ENCODE measurements at places on chromosomes 2 and 18.

GRCh38 chr2:109352898-109353689 lies 224.1 kb downstream of the SH3RF3 start:
- DNase-seq, result no peak

DNA sequence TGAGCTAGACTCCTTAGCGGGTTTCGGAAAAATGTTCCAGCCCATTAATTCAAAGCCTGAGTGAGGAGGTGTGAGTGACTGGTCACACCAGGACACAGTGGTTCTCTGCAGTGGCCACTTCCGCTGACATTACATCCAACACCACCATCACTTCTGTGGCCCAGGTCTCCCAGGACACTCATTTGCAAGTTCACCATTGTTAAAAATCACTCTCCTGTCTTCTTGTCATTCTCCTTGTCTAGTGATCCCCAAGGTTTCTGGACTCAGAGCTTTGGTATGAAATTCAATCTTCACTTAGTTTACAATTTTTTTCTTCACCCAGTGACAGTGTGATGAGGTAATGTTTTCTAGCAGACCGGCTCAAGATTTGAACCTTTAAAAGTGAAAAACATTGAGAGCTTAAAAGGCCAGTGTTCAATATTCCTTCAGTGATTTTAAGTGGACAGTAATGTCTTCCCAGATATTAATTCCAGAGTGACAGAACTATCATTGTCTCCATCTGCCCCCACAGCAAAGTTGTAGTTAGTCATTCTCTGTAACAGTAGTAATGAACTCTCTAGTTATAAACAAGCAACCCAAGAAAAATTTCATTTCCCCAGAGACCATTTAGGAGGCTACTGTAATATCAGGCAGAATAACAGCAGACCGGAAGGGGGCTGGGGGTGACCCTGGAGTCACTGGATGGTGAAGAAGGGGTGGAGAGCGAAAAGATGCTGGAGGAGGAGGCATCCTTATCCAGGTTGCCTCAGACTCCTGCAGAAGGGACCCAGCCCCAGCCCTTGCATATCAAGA lies 164.9 kb downstream of the GFPT1 start:
- DNase-seq, result no peak

DNA sequence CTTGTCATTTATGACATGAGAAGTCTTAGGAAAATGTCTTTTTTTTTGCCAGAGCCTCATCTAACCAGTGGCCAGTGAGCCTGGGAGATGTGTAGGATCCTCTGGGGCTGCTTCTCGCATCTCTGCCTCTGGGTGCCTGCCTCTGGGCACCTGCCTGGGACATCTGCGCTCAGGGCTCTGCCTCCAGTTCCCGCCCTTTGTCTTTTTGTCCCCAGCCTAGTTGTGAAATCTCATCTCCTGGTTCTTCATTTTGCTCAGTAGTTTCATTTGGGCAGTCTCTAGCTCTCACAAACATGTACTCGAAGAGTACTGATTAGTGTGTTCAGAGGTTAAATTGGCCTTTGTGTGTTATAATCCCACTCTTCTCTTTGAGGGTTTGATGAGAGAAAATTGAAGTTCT lies 92.0 kb downstream of the LTBP1 start:
- no peak for DNase-seq

DNA sequence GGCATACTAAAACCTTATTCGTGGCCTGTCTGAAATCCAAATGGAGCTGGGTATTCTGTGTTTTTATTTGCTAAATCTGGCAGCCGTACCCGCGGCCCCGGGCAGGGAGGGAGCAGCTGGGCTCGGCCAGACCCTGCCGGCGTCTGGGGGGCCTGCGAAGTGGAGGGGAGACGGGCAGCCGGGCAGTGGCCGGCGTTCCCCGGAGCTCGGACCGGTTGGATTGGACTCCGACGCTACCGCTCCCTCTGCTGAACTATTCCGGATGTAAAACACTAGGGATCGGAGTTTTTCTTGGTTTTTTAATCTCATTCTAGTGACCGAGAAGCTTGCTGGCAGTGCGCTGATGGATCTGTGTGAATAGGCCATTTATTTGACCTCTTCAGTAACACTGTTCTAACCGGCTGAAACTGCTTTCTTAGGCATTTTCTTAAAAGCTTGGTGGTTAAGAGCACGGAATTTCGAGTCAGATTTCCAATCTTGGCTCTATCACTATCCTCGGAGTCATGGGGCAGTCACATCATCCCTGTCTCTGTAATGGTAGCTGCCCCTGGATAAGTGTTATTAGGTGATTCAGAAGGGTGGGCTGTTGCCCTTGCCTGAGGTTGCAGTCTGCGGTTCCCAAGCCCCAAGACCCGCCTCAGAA lies 694 bp downstream of the UNC50 start:
- DNase-seq, result no peak

- DNase-seq, result no peak
Measured at GRCh38 chr2:36857713-36858112, 108.6 kb downstream of the STRN start.

DNA sequence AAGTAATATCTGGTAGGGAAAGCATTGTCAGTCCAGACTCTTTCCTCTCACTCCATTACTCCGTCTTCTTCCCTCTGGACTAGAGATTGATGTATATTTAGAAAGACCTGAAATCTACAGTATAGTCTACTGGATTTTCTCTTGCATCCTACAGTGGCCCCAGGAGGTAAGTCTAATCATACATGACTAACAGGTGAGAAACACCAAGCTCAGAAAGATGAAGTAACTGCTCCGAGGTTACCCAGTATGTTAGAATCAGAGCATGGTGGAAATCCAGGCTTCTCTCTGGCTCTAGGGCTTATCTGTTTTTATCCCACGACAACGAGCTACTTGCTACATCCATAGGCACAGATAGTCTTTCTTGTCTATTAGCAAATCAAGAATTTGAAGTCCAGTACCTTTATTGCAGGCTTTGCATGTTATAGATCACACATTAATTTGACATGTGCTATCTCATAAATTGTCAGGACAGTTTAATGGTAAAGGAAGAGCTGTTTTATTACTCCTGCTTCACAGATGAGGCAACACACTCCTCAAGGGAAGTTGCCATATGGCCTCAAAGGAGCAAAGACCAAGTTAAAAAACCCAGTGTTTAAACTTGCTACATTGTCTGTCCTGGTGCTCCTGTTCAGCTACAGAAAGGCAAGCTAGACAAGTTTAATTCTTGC lies 484.3 kb downstream of the THSD7B start:
- DNase-seq, result no peak

DNA sequence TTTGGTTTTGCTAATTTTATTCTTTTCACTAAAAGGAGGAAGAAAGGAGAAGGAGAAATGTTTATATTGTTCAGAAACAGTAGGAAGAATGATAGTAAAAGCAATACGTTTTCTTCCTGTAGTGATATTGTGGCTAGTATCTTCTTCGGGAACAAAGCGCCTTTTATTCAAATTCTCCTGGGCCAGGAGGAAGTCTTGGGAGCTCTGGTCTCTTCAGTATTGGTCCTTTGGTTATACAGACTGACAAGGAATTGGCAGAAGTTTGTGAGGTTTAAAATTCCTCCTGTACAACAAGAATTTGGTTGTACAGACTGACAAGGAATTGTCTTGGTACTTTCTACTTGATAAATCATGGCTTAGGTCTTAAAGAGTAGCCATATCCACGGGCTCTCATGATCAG lies 9.9 kb downstream of the GIGYF2 start:
- DNase-seq, result no peak

DNA sequence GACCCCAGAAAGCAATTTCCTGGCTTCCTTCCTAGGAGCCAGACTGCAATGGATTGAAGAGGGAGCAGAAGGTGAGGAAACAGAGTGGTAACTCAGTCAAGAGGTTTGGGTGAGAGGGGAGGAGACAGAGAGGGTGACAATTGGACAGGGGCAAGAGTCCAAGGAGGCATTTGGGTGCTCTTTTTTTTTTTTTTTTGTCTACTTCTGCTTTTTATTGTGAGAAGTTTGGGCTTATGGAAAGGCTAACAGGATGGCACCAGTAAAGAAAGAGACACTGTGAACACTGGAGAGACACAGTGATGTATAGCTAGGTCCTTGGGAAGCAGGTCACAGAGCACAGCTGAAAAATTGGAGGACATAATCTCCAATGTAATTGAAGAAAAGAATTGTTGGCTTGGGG lies 25.0 kb downstream of the CYBRD1 start:
- DNase-seq, result no peak

- DNase-seq, result no peak
Measured at GRCh38 chr2:68403199-68403644, 38.1 kb downstream of the PLEK start.

DNA sequence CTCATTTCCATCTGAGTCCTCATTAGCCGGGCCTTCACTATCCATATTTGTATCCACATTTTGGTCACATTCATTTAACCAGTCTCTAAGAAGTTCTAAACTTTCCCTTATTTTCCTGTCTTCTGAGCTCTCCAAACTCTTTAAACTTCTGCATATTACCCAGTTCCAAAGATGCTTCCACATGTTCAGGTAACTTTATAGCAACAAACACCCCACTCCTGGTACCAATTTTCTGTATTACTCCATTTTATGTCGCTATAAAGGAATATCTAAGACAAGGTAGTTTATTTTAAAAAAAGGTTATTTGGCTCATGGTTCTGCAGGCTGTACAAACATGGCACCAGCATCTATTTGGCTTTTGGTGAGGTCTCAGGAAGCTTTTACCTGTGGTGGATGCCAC lies 38.8 kb upstream of the AGFG1 start:
- no peak for DNase-seq

- no peak for DNase-seq
Measured at GRCh38 chr18:46343931-46344372, 239.8 kb downstream of the HAUS1 start.

GRCh38 chr2:101200676-101201075 lies 49.5 kb upstream of the TBC1D8 start:
- no peak for DNase-seq

DNA sequence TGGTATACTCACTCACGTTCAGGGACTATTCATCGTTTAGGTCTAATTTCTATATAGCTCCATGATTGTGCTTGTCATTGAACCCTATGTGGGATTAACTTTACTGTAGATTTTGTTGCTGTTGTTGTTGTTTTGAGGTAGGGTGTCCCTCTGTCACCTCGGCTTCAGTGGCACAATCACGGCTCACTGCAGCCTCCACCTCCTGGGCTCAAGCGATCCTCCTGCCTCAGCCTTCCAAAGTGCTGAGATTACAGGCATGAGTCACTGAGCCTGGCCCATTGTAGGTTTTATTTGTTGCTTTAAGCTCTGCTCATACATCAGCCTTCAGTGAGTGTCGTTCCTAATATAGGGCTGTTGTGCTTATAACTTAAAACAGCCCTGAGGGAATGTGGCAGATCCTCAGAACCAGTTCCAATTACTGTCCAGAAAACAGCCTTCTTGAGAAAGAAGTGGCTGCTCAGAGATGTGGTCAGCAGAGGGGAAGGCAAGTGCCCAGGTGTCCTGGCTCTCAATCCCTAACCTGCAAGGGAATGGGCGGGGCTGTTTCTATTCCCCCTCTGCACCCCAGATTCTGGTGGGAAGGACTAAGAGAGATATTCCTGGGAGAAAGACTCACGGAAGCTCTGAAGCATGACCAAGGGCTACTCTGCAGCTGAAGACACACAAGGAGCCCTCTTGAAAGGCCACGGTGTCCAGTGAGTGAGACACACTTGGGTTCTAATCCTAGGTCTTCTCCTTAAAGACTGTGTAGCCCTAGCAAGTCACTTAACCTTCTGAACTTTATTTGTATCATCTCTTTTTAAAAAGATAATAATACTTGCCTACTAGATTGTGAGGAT lies 79.6 kb upstream of the LCLAT1 start:
- no peak for DNase-seq
